ENCODE measurements at places on chromosomes 6 and 20.
A peak's percentile ranks its signal among the peaks of the same experiment; 100 is the strongest.

DNA sequence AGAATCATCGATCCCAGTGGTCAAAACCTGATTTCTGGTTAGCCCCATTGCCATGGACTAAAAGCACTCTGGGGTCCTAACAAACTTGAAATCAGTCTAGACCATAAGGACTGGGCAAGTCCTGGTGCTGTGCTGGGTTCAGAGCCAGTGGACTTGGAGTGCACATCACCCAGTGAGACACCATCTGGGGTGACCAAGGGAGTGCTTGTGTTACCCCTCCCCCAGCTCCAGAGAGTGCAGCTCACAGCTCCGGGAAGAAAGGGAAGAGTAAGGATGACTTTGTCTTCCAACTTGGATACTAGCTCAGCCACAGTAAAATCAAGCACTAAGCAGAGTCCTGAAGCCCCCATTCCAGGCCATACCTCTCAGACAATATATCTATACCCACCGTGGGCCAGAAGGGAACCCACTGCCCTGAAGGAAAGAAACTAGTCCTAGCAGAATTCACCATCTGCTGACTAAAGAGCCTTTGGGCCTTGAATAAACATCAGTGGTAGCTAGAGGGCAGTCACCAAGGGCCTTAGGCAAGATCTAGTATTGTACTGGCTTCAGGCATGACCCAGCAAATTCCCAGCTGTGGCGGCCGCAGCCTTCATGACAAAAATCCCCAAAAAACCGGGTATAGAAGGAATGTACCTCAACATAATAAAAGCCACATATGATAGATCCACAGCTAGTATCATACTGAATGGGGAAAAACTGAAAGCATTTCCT, 153.5 kb upstream of the OGFRL1 start:
- DNase-seq, result no peak

DNA sequence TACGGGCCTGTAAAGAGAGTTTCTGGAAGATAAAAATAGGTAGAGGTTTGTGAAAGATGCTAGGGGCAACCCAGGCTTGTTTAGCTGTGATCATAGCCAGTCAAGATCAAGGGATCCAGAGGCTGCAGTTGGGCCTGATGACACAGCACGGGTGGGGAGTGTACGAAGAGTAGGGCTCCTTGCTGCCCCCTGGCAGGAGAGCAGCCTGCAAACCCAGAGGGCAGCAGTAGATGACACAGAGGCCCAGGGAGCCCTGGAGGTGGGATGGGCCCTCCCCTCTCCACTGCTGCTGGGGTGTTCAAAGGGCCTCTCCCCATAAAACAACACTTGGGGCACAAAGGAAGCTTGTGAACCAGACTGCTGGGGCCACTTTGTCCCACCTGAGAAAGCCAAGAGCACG, 47.2 kb downstream of the VEGFA start:
- DNase-seq, result peak; percentile 35

DNA sequence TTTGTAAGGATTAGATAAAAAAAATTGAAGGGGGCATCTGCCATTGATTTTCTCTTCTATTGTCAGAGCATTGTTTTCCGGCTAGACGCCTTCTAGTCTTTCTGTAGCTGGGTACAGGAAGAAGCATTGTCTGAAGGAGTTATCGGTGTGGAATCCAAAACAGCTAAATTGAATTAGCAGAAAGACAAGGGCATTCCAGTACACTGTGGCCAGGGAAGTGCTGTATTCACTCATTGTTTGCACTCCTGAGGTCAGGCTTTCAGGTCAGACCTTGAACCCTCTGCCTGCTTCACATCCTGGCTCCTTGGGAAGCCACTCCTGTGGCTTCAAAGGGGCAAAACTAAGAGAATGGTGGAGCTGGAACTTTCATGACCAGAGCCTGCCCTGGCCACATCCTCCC, 81.1 kb upstream of the SNAP25 start:
- DNase-seq, result no peak

- DNase-seq, result no peak
Observed at GRCh38 chr6:114605656-114606055, 262.8 kb upstream of the HS3ST5 start.

- DNase-seq, result no peak
Observed at GRCh38 chr20:4894409-4894808, 106.9 kb downstream of the SLC23A2 start.

GRCh38 chr6:49252901-49253300, 210.2 kb downstream of the MMUT start:
- no peak for DNase-seq

DNA sequence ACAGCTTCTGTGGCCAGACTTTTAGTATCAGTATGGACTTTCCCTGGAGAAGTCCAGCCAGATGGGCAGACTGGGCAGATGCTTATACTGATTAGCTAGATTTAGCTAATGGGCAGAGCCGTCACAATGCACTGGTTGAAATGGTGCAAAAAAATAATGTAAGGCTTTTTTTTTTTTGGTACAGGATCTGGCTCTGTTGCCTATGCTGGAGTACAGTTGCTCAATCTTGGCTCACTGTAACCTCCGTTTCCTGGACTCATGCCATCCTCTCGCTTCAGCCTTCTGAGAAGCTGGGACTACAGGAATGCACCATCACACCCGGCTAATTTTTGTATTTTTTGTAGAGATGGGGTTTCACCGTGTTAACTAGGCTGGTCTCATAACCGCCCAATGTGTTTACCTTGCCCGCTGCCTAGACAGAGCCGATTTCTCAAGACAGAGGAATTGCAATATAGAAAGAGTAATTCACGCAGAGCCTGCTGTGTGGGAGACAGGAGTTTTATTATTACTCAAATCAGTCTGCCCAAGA, 16.4 kb upstream of the KIFC1 start:
- DNase-seq, result no peak

DNA sequence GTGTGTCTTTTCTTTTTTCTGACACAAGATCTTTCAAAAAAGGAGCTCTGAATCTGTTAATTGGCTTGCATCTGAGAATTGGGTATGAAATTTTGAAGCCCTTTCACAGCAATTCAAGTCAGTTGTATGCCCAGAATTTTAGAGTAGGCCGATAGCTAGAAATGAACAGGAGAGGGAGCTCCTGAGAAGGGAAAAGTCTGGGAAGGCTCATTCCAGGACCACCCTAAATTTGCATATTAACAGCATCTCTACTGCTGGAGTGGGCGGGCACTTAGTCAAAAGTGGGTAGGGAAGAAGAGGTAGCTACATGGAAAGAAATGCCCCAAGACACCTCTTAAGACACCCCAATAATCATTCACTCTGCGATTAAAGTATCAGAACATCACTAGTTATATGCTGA, 928.3 kb downstream of the TBC1D32 start:
- no peak for DNase-seq

DNA sequence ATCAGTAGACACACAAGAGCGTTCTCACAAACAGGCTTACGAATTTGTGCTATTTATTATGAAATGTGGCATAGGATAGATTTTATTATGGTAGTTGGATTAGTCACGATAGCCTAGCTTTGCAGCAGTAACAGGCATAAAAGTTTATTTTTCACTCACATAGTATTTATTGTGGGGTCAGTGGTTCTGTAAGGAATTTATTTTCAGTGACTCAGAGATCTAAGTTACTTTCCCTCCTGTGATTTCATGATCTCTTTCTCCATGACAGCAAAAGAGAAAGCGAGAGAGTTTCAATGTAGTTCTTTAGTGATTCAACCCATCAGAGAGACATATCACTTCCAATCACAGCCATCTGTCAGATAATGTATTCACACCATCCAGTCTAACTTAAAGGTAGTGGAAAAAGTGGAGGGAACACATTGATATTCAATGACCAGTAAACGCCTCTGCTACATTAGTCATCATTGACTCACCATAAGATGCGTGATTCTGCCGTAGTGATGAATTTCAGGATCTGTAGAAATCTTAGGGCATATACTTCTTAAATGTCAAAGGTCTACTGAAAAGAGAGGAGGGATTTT, 605.5 kb downstream of the HDGFL1 start:
- no peak for DNase-seq

- DNase-seq, result no peak
Observed at GRCh38 chr6:142406131-142406530, 104.3 kb downstream of the ADGRG6 start.

GRCh38 chr6:81451787-81452186, 300.7 kb downstream of the TENT5A start:
- no peak for DNase-seq

DNA sequence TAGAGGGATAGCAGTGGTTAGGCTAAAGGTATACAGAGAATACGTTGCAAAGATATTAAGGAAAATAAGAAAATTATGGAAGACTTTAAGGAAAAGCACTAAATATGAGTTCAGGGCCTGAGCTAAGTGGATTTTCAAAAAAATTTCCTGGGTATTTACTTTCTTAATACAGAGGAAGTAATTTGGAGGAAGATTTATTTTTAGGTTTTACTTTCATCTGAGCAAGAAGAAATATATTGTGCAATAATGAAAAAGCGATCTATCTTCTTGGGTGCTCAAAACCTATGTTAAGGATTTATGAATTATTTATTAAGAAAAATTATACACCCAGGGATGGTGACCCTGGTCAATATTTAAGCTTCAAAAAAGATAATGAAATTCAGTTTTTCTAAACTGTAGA, 224.7 kb downstream of the PLCB1 start:
- no peak for DNase-seq

GRCh38 chr20:45892049-45892825, 1.1 kb downstream of the CTSA start:
- no peak for DNase-seq

DNA sequence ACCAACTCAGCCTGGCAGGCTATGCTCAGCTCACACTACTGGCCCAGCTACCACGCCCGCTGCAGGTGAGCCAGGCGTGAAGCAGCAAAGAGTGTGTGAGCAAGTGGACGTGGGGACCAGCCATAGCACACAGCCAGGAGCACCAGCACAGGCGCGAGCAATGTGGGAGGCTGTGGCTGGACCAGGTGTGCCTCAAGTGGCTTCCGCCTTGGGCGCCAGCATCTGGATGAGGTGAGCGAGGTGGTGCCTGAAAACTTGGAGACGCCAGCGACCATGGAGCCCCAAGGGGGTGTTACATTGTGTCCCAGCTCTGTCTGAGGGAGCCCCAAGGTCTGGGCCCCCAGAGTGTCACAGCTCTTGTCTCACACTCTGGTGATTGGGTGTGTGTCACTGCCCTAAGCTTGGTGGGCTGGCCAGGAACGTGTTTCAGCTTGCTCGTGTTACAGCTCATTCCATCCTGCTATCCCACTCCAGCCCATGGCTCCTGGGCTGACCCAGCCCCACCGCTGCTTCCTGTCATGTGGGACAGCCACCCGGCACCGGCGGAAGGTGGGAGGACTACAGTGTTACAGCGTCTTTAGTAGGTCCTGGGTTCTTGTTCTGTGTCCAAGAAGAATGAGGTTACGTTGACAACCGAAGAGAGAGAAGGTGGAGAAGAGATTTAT, 508.0 kb upstream of the MMS22L start:
- DNase-seq, result no peak

DNA sequence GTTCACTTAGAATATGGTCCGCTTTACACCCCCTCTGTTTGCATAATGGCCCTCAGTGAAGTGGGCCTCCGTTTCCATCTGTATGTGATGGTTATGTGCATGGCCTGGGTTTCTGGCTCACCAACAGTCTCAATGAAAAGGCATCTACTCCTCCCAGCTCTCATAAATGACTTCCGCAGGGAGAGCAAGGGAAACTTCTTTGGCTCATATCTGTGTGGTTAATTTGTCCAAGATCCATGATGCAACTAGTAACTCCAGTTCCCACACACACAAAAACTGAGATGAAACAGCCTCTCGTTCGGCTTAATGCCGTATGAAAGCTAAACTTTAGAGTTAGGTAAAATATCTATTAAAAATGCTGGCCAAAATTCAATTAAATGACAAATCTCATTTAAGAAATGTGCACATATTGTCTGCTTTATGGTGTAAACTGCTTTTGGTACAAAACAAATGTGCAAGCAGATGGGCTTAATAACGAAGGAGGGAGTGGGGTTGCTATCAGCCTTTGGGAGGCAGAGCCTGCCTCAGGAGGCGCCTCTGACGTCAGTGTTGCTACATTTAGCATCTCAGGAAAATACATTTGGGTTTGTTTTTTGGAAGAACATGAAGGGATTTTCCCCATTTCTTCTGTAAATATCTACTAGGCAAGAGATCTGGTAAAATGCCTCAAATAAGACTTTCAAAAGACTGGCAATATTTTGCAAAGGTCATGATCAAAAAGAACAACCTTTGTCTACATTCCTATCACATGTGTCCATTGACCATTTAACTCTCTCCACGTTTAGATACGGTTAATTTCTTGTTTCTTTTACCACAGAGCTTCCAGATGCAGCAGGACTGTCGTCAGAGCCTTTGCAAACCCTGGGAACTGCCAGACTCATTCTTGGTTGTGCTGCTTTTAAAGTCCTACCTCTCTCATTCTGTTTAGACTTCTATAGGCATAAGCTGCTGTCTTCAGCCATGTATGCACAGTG, 96.8 kb downstream of the ARMC2 start:
- DNase-seq, result no peak

- DNase-seq, result no peak
Observed at GRCh38 chr6:169115632-169116031, 138.0 kb downstream of the THBS2 start.

GRCh38 chr6:143679041-143679440, 1.3 kb downstream of the PHACTR2 start:
- DNase-seq, result no peak

- no peak for DNase-seq
Observed at GRCh38 chr6:56616967-56617366, 25.7 kb downstream of the DST start.

DNA sequence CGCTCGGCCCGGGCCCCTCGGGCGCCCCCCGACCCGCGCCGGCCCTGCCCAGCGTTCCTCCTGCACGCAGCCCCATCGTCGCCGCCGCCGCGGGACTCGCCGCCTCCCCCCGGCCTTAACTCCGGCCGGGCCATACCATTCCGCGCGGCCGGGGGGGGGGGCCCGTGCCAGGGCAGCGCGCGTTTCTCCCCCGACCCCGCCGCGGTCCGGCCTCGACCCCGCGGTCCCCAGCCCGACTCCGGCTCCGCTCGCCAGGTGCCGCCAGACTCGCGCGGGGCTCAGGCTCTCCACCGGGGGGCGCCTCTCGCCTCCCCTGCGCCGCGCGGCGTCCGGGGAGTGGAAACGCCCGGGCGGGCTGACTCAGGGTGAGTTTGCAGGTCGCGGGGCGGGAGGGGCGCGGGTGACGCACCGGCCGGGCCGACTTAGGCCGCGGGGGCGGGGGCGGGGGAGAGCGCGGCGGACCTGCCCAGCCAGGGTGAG, at the start of gene SRXN1:
SRXN1 (minus strand) TSS at position 91 of the 480 bp plus-strand sequence; CDS start at position 76, 15 bp downstream.
- peak; percentile 80 for DNase-seq

DNA sequence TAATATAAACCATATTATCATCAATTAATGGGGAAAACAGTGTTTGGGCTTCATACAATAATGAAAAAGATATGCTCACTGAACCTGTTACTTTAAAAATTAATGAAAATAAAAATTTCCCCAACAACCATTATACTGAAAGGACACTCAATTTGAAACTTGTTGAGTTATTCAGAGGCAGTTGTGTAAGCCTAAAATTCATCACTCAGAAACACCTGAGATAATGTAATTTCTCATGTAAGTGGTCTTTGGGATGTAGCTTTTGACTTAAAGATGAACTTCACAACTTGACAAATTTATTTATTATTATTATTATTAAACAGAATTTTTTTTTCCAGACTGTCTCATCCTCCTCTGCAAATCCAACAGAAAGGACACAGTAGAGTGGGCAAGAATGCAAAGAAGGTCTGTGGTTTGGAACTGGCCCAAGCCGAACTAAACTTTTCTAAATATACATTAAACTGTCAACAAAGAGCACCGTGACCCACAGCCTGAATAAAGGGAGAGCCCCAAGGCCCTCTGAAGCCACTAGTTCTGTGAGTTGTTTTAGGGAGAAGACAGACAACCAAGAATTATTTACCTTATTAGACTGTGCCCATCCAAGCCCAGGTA, 32.2 kb upstream of the HEY2 start:
- DNase-seq, result no peak
